ENCODE measurements at places on chromosomes 3 and 15.
A peak's percentile ranks its signal among the peaks of the same experiment; 100 is the strongest.

DNA sequence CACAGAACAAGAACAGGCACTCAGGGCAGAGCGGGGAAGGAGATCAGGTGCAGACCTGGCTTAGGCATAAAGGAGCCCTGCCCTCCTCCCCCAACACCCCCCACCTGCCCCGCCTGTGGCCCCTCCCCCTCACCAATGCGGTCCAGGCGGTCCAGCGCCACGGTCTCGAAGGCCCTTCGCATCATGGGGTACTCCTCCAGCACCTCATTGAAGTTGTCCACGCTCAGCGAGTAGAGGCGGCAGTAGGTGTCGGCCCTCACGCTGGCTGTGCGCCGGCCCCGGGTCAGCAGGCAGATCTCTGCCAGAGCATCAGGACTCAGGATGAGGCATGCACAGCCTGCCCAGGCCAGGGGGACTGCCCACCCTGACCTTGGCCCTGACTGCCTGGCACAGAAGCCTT is 44.8 kb downstream of the HCN4 start:
- no peak for DNase-seq

DNA sequence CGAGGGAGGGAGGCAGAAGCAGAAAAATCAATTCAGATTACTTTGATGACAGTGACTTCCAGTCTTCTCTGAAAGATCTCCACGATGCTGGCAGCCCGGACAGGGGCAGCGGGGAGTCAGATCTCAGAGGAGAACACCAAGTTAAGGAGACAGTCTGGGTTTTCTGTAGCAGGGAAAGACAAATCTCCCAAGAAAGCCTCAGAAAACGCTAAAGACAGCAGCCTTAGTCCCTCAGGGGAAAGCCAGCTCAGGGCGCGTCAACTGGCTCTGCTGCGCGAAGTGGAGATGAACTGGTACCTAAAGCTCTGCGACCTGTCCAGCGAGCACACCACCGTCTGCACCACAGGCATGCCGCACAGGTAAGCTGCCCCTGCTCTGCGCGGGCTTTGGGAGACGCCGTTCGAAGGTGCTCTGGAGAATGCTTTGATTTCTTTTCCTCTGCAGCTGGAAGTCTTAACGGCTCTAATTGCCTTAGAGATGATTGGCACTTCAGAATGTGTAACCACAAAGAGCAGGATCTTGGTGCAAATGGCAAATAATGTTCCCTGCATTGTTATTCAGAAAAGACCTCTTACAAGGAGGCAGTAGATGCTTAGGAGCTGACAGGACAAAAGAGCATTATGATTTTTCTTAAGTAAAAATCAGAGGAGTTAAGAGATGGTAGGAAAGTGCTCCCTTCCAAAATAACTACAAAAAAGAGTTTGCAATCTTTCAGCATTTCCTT is at the start of gene KCNAB1:
TSS of gene KCNAB1 (plus strand) at position 51 of the 724 bp plus-strand sequence.
- DNase-seq, result no peak

DNA sequence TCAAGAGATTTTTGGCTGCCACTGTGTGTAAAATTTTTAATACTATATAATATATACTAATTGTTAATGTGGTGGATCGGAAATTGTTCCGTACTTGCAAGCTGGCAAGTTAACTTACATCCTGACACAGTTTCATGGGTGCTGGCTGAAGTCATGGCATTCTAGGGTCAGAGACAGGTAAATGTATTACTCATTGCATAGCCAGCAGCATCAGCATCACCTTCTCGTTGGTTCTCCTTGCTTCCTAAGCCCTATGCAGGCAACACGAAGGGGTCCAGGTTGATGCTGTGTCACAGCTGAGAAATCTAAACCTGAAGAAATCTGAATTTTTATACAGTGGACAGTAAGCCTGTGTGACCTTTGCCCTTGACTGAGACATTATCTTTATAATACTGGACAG is 162.7 kb downstream of the KLHL25 start:
- DNase-seq, result no peak

DNA sequence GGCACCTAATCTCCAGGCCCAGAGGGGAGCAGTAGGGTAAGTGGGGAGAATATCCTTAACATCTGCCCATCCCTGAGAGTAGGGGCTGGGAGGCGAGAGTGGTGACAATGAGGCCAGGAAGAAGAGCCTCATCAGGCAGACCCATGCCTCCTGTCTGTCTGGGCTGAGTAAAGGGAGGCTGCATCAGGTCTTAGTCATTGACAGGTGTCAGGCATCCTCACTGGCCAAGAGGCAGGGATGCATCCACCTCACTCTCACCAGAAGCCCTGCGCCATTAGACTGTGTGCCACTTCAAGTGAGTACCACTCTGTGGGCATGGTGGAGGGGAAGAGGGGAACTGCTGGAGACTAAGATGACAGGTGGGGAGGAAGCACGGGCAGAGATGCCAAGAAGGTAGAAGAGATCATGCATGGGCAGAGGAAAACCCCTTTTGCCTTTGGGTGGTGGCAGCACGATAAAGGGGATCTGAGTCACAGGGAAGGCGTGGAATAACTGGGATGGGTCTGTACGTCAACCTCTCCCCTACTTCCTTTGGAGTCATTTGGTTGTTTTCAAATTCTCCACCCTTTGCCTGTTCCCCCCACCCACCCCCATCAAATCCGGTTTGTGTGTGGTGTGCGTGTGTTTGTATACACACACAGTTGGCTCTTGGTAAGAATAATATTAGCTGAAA is 14.1 kb downstream of the ANAPC13 start:
- DNase-seq, result no peak

DNA sequence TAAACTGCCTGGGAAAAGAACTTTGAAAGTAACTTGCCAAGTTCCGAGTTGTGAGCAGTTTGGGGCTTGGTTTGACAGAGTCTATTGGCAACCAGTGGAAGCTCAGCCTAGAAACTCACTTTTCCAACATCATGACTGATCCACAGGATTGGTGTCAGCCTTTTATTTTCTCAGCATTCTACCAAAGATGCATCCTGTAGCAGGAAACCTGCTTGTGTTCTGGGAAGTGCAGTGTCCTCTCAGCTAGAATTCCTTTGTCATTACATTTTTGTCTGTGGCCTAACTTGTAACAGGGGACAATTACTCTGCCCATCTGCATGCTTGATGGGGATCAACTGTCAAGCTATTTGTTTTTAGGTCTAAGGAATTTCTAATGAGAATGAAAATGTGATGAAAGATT is 116.7 kb upstream of the LMOD3 start:
- no peak for DNase-seq

DNA sequence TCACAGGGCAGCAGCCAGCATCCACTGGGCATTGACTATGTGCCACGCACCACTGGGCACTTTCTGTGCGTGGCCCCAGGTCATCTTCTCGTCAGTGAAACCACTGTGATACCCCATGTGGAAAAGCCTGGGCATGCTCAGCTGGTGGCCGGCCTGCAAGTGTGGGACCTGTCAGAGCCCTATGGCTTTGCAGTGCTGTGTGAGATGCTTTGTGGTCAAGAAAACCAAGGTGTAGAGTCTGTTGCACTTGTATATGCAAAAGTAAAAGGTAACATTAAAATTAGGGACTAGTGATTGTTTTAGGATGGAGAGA is 69.5 kb downstream of the PGPEP1L start:
- DNase-seq, result no peak

DNA sequence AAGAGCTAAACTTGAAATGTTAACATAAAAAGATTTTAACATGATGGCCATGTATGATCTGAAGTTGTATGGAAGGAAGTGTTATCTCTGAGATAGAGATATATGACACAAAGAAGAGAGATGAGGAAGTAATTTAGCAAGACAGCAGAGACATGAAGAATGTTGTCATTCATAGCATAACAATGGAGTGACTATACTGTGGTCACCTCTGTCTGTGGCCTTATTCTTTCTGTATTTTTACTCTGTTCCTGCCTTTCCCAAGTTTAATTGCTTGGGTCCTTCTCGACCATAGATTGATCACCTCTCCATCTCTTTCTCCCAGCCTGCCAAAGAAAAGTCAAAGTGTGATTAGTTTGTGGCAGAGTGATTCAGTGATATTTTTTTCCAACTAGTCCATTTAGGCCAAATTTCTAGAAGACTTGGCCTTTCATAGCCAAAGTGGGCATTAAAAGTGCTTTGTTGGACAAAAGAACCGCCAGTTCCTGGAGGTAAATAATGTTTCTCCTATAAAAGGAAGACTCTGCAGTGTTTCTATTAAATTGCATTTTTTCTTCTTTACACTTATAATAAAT is 711.9 kb downstream of the CADM2 start:
- DNase-seq, result no peak

- DNase-seq, result no peak
Measured at GRCh38 chr15:65659502-65660052, 37.8 kb downstream of the SLC24A1 start.

GRCh38 chr3:54905920-54906319 is 21.9 kb downstream of the LRTM1 start:
- DNase-seq, result no peak

- no peak for DNase-seq
Measured at GRCh38 chr3:111318289-111318688, 223.7 kb upstream of the CD96 start.

DNA sequence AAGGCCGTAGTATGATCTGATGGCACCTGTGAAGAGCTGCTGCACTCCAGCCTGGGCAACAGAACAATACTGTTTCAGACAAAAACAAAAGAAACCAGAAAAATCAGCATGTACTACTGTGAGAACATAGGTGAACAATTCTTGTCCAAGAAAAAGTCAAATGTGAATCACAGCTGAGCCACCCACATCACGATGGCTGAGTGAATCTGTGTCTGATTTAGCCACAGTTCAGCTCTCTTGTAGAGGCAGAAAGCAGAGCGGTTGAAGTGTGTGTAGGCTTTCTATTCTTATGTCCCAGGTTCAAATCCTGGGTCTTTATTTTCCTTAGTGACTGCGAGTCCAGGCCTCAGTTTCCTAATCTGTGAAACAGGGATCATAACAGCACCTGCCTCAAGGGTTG is 4.4 kb upstream of the FURIN start:
- no peak for DNase-seq

DNA sequence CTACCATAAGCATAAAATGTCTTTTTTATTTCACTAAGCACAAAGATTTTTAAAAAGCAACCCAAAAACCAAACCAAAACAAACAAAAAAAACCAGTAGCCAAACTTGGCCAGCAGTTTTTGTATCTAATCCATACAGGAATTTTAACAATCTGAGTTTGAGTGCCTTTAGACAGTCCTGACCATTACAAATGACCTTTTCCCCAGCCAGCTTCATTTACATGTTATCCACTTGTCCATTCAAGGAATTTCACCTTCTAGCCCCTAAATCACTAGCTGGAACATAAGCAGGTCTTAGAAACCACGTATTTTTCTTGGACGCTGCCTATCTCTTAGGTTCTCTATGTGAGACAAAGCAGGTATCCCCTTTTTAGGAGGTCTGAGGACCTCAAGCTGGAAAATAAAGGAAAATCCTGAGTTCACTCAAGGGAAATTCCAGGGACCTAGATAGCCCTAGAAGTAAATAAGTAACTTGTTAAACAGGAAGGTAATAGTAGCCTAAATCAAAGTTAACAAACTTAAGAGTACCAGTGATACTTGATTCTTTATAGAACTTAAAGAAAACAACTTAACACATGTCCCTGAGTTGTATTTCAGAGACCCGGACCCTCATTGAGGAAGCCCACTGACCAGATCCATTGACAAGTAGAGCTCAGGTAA is 34.2 kb downstream of the CIP2A start:
- DNase-seq, result no peak

- peak; percentile 62 for DNase-seq
Measured at GRCh38 chr3:171460725-171461524, 720 bp upstream of the TNIK start.

GRCh38 chr15:73225358-73226015 is 143.3 kb downstream of the HCN4 start:
- no peak for DNase-seq

- no peak for DNase-seq
Measured at GRCh38 chr15:99139276-99139675, 34.4 kb downstream of the SYNM start.

- DNase-seq, result no peak
Measured at GRCh38 chr3:133821767-133822638, 16.4 kb downstream of the SRPRB start.

GRCh38 chr3:184284696-184285095 is 8.9 kb downstream of the ECE2 start:
- no peak for DNase-seq

- no peak for DNase-seq
Measured at GRCh38 chr3:5891711-5892110, 704.2 kb downstream of the EDEM1 start.

DNA sequence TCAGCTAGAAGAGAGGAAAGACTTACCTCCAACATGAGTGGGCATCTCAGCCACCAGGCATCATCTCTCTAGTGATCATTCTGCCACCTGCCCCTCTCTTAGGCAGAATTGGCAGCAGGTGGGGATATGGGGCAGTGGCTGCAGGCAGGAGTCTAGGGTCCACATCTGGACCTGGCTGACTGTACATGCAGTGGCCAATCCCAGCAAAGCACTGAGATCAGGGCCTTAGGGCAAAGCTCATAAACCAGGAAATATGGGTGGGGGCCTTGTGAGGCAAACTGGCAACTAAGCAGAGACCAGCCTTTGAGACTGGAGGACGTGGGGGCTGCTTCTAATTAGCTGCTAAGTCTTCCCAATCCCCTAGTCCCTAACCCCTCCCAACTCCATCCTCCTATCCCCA is 12.9 kb downstream of the POMGNT2 start:
- DNase-seq, result no peak

DNA sequence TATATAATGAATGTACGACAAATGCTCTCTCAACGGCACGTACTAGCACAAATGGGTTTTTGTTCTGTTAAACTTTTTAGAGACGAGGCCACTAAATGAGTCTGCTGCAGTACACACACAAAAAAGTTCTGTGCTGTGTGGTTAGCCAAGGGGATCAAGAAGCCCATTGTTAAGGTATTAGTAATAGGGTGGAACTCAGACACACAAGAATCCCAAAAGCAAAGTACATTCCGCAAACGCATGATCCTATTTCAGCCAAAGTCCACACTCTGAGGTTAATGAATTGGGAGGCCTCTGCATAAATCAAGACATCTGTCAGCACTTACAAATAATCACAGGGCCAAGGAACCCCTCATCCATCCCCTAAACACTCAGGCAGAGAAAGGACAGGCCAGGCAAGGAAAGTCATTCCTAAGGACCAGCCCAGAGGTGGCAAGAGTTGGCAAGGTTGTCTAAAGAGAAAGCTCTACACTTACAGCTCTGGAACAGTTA is 12.1 kb downstream of the OSBPL10 start:
- no peak for DNase-seq

- DNase-seq, result no peak
Measured at GRCh38 chr3:51934991-51935885, 6.5 kb downstream of the RRP9 start.

- DNase-seq, result no peak
Measured at GRCh38 chr15:95025924-95026728, 794.8 kb downstream of the MCTP2 start.

- DNase-seq, result no peak
Measured at GRCh38 chr3:190318666-190319065, 3.6 kb downstream of the CLDN1 start.
